ENCODE measurements at places on chromosomes 2 and 18. TPM values are rescaled to one million over a fixed set of nuclear protein-coding genes. Genes with fewer than 3 reads are reported as not detected.

GRCh38 chr18:35512761-35513160 lies 15.0 kb upstream of the INO80C start:
- DNase-seq, result no peak

GRCh38 chr18:45312555-45313126 lies 302.6 kb upstream of the SLC14A2 start:
- no peak for DNase-seq

GRHL1 gene
- 1.2 TPM for total RNA-seq

SPDYA gene
- 0.17 TPM for total RNA-seq
